ENCODE measurements at places on chromosomes 4 and X.
A peak's percentile ranks its signal among the peaks of the same experiment; 100 is the strongest.

DNA sequence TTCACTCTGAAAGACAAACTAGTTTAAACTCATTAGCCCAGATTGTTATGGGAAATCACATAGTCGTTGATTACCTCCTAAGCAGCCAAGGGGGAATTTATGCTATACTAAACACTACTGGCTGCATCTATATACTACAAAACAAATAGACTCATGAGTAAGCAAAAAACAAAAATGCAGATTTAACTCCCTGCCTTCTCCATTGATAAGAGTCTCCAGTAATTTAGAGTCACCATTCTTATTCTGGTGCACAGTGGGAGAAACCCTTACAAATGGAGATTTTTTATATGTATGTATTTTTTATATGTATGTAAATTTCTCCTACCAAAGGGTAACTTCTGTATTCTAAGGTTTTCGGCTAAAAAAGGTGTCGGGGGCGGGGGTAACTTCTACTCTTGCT lies 126.6 kb downstream of the PLS3 start:
- DNase-seq = no peak

DNA sequence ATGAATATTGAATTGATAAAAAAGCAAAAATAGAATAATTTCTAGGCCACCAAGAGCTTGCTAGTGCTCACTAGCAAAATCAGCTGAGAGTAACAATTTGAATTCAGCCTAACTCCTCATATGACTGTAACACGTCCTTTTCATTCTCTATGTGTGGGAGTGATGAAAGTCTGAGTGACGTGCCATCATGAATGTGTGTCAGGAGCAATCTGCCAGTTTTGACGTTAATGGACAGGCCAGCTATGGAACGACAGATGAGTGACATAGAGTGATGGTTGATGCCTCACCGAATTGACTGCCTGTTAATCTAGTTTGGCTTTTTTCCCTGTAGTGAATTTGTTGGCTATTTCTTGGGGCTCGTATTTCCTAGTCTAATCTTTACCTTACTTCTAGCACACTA lies 200.7 kb downstream of the TLL1 start:
- no peak for DNase-seq

DNA sequence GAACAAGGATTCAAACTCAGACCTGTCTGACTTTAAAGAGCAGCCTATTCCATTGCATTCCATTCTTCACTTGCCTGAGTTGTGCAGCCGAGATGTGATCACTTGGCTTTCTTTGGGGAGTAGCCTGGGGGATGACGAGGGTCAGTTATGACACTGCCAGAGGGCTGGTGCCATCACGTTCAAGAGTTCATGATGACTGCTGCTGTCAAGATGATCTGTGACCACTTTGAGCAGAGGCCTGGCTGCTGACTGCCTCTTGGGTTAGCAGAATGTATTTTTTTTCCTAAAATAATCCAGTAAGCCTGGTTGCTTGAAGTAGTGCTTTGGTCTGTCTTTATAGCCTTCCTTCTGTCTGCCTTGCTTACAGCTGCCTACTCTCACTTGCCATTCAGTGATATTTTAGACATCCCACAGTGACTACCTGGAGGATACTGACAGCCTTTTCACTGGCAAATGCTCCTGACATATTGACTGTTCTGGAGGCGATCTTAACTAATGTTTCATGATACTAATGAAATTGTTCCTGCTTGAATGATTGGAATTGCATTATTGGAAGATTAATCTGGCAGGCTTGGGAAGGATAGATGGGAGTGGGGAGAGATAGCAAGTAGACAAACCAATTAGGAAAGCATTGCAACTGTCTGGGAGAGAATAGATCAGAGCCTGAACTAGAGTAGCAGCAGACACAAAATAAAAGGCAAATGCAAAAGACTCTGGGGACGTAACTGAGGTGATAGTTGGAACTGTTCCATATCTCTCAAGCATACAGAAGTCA lies 221.6 kb upstream of the LCORL start:
- no peak for DNase-seq

DNA sequence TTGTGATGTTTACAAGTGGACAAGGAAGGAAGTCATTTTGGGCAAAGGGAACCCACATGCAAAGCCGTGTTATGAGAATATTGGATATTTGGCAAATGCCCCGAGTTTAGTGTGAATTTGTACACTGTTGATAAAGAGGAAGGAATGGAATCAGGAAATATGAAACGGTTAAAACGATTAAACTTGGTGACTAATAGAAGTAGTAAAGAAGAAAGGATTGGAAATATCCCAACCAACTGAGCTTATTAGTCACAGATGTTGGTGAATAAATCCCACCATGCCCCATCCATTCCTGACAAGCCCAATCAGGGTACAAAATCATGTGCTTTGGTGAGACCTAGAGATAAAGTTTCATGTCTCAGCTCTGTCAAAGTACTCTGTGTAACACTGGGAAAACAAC lies 22.0 kb downstream of the ARHGAP24 start:
- DNase-seq = no peak

DNA sequence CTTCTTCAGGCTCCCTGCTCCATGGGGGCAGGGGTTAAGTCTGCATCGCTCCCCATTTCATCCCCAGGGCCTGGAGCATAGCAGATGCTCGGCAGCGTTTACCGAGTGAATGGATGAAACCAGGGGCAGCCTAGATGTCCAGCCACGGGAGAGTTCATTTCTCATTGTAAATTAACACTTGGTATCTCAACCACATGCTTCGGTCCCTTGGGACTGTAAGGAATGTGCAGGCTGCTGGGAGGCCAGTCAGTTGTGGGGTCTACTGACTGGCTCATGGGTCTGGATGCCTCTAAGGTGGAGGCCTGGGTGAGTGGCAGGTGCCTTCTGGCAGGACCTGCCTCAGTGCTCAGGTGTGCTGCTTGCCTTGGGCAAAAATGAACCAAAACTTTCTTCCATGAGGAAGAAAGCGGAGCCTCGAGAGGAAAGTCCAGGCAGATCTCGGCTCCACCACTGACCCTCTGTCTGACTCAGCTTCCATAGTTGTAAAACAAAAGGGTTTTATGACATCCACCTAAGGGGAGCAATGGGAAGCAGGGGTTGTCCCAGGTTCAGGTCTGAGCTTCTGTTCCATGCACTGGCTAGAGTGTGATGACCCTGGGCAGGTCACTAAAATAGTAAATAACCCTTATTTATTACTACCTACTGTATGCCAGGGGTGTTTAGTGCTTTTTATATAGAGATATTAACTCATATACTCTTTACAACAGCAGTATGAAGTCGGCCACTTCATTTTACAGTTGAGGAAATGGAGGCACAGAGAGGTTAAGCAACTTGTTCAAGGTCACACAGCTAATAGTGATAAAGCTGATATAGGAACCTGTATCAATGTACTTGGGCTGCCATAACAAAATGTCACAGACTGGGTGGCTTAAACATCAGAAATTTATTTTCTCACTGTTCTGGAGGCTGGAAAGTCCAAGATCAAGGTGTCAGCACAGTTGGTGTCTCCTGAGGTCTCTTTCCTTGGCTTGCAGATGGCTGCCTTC lies 144.3 kb upstream of the STX18 start:
- no peak for DNase-seq

DNA sequence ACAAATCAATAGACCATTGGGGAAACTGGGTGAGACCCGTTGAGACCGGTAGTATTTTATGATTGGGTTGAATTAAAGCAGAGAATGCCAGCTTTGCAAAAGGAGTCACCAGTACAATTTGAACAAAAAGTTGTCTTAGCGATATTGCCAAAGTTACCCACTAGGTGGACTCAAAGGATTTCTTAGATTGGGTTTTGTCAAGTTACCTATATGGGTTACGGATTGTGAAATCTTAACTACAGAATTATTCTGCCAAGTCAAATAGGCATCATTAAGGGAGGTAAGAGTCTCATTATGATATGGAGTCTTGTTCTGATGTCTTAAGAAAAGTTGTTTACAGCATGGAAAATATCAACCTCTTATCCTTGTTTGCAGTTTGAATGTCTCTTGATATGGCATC lies 15.0 kb upstream of the CT47A1 start:
- no peak for DNase-seq

- DNase-seq = no peak
Observed at GRCh38 chr4:48944252-48944651, 37.7 kb upstream of the OCIAD2 start.

GRCh38 chrX:11611965-11612364 lies 53.8 kb downstream of the ARHGAP6 start:
- DNase-seq = no peak

- peak; percentile 53 for DNase-seq
Observed at GRCh38 chr4:1628892-1629698, 55.0 kb downstream of the FAM53A start.

DNA sequence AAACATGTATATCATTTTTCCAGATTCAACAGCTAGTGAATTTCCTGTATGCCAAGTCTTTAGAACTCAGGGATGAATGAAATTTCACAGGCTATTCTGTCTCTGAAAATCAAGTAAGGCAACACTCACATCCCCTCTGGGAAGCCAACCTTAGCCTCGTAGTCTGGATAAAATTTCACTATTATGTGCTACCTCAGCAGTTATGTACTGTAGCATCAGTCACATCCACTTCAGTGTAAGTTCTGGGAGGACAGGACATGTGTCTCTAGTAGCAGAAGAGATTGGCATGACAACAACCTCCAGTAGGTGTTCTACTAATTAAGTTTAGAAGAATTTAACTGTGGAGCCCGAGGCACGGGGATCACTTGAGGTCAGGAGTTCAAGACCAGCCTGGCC lies 42.4 kb upstream of the HS3ST1 start:
- no peak for DNase-seq

DNA sequence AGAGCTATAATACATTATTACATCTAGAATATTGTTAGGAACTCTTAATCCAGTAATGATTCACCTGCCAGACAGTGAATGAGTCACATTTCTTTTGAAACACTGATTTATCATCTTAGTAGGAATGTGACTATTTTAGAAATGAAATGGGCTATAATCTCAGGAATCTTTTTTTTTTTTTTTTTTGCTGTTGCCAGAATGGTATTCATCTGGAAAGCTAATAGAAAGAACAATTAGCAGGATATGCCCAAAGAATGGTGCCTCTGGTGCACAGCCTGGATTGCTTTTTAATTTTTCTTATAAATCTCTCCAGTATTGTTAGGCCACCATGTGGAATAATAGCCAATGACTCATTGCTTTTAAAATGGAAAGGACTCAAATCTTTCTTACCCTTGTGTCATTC lies 181.1 kb upstream of the SMIM31 start:
- DNase-seq = no peak

DNA sequence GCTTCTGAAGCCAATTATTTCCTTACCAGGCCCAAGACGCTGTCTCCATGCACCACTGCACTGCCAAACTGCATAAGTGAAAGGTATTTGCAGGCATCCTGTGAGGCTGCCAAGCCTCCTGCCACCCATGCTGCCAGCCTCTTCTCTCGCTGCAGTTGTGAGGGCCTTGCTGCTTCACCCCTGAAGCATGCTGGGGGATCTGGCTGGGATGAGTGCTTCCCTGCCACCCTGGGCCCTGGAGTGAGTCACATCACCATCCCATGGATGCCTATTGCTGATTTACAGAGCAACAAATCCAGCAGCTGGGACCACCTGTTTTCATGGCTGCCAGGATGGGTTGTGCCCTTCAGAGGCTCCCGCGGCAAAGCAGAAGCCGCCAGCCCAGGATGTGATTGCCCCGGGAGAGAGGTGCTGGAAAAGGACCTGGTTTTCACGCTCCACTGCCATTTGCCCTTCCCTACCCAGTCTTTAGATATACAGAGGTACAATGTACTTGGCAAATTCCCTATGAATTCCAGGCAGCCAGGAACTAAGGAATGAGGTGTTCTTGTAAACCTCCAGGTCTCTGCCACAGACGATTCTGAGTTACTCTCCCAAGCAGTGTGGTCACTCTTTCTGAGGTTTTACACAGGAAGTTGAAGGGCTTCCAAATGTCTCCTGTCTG lies 41.5 kb upstream of the PTCHD1 start:
- no peak for DNase-seq

DNA sequence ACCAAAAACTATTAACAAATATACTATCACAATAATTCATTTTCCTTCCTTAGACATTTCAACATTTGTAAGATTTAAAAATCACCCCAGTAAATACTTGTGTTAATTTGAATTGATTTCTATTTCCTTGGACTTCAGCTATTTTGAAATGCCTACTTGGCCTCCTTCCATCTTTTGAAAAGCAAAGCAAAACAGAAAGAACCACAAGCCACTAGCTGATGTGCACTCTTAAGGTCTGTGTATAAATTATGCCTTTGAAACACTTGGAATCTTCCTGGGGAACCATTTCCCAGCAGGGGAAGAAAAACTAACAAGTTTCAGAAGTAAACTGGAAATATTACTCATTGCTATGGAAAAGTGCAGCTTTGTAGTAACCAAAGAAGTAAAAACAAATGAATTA lies 139.8 kb downstream of the CLCN4 start:
- no peak for DNase-seq

DNA sequence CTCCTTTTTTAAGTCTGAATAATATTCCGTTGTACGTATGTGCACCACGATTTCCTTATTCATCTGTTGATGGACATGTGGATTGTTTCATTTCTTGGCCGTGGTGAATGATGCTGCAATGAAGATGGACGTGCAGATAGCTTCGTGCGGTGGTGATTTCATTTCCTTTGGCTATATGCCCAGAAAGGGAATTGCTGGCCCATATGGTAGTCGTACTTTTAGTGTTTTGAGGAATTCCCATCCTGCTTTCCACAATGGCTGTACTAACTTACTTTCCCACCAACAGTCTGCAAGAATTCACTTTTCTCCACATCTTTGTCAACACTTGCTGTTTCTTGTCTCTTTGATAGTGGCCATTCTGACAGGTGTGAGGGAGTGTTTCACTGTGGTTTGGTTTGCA lies 12.8 kb downstream of the ZFP42 start:
- DNase-seq = no peak

GRCh38 chr4:20378181-20378580 lies 126.5 kb downstream of the SLIT2 start:
- no peak for DNase-seq

DNA sequence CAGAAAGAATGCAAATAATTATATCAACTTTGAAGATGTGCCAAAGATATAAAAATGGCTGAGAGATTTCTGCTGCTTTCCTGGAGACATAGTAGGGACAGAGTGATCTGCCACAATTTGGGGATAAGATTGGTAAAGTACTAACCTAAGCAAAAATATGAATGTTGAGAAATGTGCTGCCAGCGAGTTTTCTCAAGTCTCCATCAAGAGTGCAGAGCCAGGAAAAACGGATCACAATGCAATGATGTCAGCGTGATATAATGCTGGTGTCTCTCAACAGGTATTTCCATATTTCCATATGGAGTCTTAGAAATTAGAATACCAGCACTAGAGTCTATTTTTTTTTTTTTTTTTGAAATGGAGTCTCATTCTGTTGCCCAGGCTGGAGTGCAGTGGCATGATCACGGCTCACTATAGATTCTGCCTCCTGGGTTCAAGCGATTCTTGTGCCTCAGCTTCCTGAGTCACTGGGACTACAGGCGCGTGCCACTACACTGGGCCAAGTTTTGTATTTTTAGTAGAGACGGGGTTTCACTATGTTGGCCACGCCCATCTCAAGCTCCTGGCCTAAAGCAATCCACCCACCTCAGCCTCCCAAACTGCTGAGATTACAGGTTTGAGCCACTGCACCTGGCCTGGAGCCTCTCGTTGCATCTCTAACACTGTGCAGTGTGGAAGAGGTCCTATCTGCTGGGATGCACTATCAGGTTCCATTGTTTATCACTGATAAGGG lies 893.5 kb downstream of the TRIML1 start:
- no peak for DNase-seq

All from activated CD4-positive, alpha-beta T cell treated with anti-CD3 and anti-CD28 coated beads for 4 hours (primary cell).